CD4-positive, alpha-beta T cell treated with Interleukin-21 for 1 hour (primary cell): ENCODE measurements at places on chromosomes 5 and 9.

DNA sequence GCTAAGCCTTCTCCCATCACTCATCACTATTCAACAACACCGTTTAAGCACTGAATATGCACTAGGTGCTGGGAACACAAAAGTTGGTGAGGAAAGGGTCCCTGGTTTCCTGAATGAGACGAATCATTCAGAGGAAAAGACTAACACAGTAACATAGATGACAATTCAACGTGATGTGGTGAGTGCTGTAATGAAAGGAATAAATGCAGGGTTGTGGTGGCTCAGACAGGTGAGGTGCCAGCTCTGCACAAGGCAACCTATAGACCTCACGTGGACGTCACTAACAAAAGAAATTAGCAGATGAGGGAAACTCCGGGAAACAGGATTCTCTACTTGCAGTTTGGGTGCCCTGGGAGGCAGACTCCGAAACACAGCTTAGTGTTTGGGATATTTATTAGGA, 40.0 kb upstream of the ERBIN start:
- DNase-seq = no peak

- no peak for DNase-seq
Measured at GRCh38 chr5:533243-533954, 9.2 kb upstream of the SLC9A3 start.

DNA sequence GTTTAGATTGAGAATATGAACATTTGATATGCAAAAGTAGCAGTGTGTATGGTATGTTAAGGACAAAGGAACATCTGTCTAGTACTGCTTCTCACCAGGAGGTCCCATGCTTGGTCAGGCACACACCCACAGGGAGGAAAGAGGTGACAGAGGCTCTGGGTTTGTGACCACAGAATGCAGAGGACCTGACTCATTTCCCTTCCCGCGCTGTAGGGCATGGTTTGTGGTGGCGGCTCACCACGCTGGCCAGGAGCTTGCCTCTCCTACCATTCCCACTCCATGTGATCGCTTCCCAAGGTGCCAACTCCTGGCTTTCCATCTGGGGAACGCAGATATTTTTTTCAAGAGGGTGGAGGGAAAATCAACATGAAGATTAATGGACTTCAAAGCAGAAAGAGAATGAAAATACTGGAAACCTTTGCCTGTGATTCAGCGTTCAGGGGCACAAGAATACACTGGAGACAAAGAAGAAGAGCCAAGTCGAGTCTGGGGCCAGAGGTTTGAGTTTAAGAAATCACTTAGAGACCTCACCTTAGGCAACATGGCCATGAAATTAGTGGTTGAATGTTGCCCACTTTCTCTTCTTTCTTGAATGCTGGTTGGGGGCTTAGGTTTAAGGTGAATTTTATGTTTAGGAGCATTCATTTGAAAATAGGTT, 477.8 kb downstream of the CCDC171 start:
- no peak for DNase-seq

GRCh38 chr9:35258660-35259474, 97.1 kb downstream of the UNC13B start:
- peak; percentile 54 for DNase-seq

DNA sequence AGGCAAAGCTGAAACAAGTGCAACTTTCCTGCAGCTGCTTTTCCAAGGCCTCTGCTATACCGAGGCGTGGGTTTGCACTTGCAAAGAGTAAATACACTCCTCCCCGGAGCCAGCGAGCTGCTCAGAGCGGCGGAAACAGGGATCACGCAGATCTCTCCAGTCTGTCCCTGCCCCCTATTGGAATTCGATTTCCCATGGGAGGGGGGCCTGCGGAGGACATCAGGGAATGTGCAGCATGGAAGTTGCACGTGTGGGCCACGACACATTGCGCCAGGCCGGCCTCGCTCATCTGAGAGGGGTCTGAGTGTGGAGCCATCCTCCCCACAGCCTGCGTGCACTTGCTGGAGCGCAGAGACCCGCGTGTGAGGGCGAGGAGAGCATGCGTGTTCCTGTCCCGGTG, 104.3 kb upstream of the PHYKPL start:
- DNase-seq = no peak

GRCh38 chr5:1349246-1349645, 4.3 kb upstream of the CLPTM1L start:
- DNase-seq = no peak

GRCh38 chr5:103461243-103461642, 101.3 kb downstream of the NUDT12 start:
- DNase-seq = no peak

DNA sequence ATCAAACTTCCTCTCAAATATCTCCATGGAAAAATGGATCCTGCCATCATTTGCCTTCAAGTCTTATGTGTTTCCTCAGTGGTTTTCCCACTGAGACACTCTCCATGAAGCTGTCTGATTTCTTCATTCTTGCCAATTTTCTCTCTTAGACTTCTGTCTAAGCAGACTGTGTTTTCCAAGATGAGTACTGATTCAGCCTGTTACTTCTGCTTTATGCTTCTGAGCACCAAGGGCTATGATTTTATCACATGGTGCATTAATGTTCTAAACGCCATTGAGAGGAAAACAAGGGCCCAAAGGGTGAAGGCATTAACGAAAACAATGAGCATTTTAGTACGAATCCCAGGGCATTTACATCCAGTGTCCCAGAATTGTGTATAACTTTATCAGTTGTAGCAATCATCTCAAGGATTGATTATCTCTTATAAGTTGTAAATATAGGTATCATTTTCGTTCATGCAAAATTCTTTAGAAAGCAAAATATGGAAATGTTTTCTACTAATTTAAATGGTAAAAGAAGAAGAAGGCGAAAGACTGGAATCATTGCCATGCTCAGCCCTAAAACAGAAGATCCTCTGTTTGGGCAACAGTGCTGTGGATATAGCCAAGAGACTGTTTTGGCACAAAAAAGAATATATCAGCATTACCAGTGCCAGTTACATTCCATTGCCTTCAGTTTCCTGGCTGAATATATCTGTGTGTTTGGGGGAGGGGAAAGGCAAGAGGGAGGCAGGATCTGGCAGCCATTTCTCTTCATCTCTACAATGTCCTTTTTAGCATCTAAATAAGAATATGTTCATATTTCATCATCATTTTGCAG, 537.6 kb downstream of the ANXA1 start:
- DNase-seq = no peak

GRCh38 chr5:138466900-138467710, 1.8 kb downstream of the EGR1 start:
- DNase-seq = peak; percentile 16

DNA sequence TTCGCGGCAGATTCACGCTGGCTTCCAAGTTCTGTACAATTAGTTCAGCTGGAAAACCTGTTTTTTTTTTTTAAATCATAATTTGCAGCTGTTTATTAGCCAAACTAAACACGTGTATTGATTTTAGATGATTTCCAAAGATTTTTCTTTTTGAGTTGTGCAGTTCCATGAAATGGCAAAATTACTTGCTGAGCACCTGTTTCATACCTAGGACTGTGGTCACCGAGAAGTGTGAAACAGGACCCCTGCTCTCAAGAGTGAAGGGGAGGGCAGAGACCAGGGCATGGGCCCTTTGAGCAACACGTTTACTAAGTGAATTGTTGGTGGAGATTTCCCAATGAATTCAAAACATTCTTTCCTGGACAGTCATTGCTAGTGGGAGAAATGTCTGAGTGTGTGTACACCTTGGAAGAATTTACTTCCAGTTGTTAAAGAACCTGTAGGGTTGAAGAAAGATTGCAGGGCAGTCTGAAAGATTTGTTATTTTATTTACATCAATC, 688 bp downstream of the SNX24 start:
- DNase-seq = no peak

GRCh38 chr9:93059011-93059714, 662 bp downstream of the SUSD3 start:
- no peak for DNase-seq

- no peak for DNase-seq
Measured at GRCh38 chr9:91143162-91143561, 218.6 kb downstream of the AUH start.

DNA sequence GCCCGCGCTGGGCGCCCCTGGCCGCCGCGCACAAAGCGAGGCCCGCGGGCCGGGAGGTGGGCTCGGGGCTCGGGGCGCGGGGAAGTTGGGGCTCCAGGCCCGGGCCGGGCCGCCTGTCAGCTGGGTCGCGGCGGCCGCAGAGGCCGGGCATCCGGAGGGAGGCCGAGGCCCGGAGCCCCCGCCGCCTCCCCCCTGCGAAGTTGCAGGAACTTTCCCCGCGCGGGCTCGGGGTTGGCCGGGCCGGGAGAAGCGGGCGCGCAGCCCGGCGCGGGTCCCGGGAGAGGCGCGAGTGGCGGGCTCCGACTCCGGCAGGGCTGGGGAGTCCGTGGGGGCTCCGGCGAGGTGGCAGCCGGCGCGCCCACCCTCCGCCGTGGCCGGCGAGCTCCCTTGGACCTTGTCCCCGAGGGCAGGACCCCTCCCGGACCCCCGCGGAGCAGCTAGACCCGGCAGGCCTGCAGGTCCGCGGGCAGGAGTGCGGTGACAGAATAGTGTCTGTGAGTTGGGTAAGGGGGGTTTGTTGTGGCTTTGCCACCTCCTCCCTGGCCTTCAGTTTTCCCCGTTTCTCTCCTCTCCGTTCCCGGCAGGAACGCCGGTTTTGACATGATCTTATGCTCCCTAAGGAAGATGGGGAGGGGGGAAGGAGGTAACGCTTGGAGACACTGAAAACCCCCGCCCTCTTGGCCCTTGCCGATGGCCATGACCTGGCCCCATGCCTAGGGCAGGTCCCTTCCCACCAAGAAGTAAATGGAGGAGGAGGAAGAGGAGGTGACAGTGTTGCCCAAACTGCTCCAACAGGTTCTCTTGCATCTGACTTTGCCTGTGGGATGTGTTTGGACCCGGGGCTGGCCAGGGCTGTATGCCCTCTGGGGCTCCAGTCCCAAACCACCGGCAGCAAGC, 942 bp downstream of the PHF2 start:
- peak; percentile 27 for DNase-seq

GRCh38 chr9:34994900-34995669, 5.5 kb downstream of the DNAJB5 start:
- no peak for DNase-seq

- DNase-seq = no peak
Measured at GRCh38 chr5:129460936-129461710, 1.0 kb downstream of the ADAMTS19 start.

DNA sequence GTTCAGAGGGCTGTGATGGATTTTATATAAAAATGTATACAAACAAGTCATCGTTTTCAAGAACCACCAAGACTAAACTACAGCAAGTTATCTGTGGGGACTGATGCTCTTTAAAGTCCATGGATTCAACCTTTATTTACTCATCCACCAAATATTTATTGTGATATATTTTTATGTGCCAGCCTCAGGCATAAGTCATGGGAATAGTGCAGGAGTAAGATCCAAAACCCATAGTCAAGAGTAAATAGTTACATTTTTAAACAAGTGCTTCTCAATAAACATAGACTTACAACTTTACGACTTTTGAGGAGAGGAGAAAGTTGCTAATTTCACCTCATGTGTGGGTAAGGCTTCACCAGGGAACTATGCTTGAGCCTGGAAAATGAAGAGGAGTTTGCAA, 24.6 kb downstream of the MACIR start:
- no peak for DNase-seq

GRCh38 chr9:102514541-102514940, 480.6 kb upstream of the CYLC2 start:
- DNase-seq = no peak

DNA sequence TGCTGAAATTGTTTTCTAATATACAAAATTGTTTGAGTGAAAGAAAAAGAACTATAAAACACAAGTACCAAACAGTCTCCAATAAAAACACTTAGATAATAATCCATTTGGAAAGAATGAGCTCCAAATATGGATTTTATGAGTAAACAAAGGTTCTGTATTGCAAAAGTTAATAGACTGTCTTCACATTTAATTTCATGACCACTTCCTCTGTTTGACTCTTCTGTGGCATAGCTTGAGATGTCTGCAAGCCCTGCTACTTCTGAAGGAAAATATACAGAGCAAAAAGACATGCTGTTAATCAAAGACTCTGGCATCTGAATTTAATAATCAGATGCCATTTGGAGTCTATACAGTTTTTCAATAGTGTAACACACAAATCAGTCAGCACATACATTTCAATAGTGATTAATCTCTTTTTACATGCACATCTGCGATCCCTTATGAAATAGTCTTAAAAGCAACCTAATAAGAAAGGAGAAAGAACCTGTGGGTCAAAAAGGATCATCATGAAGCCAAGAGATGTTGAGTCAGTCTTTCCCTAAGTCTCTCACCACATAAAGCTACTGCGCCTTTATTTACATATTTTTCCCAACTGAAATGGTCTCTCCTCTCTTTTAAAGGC, 165.4 kb upstream of the LHFPL2 start:
- no peak for DNase-seq

- DNase-seq = no peak
Measured at GRCh38 chr5:3022665-3023064, 271.2 kb upstream of the IRX2 start.

DNA sequence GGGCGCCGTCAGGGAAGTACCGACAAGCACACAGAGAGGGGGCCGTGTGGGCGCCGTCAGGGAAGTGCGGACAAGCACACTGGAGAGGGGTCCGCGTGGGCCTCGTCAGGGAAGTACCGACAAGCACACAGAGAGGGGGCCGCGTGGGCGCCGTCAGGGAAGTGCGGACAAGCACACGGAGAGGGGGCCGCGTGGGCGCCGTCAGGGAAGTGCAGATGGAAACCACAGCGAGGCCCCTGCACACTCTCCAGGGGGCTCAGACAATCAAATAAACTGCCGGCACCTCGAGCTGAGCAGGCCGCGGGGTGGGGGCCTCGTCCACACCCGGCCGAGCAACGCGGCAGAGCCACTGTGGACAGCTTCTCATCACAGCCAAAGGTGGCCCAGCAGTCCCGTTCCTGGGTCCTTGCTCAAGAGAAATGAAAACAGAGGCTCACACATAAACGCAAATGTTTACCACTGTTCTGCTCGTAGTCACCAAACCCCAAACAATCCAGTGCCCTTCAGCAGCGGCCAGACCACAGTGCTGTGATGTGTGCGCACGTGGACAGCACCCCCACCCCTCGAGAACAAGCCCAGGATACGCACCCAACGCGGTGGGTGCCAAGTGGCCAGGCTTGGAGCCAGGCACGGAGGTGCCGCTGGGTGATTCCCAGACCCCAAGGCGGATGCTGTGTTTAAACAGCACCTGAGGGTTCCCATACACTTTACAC, 24.7 kb downstream of the TPPP start:
- DNase-seq = no peak

GRCh38 chr5:60458666-60459065, 241.3 kb downstream of the DEPDC1B start:
- DNase-seq = no peak

DNA sequence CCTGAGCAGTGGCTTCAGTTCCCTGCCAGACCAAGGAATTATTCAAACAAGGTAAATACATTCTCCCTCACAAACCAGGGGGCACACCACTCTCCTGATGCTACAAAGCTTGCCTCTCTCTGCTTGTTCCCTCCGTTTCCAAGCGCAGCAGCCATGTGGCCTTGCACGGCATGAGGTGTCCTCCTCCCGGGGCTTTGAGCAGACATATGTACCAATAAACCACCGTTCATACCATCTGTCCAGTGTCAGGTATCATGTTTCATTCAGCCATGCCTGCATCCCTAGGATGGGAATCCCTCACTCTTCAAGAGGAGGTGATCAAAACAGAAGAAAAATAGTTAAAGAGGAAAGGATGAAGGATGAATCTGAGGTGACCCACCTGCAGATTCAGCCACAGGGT, 282.7 kb downstream of the ENC1 start:
- DNase-seq = no peak

- no peak for DNase-seq
Measured at GRCh38 chr9:114834386-114834785, 28.5 kb upstream of the TNFSF15 start.

- no peak for DNase-seq
Measured at GRCh38 chr9:5560443-5561100, 50.2 kb downstream of the PDCD1LG2 start.
